DND-41 (cell line): ENCODE measurements at places on chromosomes 16 and 17.

DNA sequence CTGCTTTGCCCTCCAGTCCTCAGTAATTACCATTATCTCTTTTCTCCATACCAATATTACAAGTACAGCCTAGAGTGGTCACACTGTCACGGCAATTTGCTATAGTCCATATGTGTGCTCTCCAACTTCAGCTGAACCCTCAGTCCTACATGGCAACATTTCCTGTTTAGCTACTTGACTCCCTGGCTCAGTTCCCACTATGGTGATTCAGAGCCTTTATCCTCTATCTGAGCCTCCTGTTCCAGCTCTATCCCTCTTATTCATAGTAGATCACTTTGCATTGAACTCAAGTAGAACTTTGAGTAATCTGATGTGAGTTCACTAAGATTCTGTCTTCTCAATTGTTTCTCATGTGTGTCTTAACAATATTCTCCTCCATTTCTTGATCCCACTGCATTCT is 43.7 kb upstream of the GOSR1 start:
- H3K27ac ChIP-seq, result no peak overlapping the region
- H3K4me1 ChIP-seq, result no peaks in the 10 kb centered on the region
- no peak for DNase-seq
- no peaks in the 10 kb centered on the region for H3K27me3 ChIP-seq
- H3K4me3 ChIP-seq, result no peak overlapping the region
- H3K36me3 ChIP-seq, result peaks cover 23% of the 10 kb centered on the region; the same call in 1 of the 2 replicates

- DNase-seq, result no peak
- no peaks in the 10 kb centered on the region for H3K4me1 ChIP-seq
- no peak overlapping the region for H3K4me3 ChIP-seq
- no peaks in the 10 kb centered on the region for H3K27me3 ChIP-seq
These were observed 250.3 kb downstream of the ZFHX3 start for GRCh38 chr16:72797621-72798020.

DNA sequence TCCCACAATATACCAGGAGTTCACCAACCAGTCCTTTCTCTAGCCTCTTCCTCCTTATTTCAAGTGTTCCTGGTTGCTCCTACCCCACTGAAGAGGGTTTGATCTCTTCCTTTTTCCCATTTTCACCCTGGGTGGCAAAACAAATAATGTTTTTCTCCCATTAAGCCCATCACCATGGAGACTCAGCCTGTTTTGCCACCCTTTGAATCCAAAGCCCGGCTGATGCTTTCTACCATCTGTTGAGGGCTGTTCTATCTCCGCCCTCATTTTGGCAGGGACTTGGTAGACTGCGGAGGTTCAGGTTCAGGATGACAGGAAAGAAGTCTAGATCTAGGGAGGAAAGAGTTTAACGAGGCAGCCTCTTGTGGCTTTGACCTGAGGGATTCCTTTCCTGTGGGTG is 2.6 kb downstream of the DNAH2 start:
- no peak overlapping the region for H3K4me3 ChIP-seq
- H3K36me3 ChIP-seq, result no peaks in the 10 kb centered on the region
- H3K4me1 ChIP-seq, result peaks cover 12% of the 10 kb centered on the region

- no peak overlapping the region for H3K4me3 ChIP-seq
- no peaks in the 10 kb centered on the region for H3K36me3 ChIP-seq
- H3K27me3 ChIP-seq, result peaks cover 24% of the 10 kb centered on the region
- H3K27ac ChIP-seq, result no peak overlapping the region
- no peaks in the 10 kb centered on the region for H3K4me1 ChIP-seq
- no peak for DNase-seq
These were observed 7.5 kb downstream of the CD300LG start for GRCh38 chr17:43854498-43854897.

GRCh38 chr17:62761884-62762283 is 46.2 kb downstream of the MARCHF10 start:
- no peaks in the 10 kb centered on the region for H3K36me3 ChIP-seq
- peaks cover 2% of the 10 kb centered on the region for H3K27me3 ChIP-seq
- H3K4me1 ChIP-seq, result no peaks in the 10 kb centered on the region
- H3K4me3 ChIP-seq, result no peak overlapping the region
- H3K27ac ChIP-seq, result no peak overlapping the region

DNA sequence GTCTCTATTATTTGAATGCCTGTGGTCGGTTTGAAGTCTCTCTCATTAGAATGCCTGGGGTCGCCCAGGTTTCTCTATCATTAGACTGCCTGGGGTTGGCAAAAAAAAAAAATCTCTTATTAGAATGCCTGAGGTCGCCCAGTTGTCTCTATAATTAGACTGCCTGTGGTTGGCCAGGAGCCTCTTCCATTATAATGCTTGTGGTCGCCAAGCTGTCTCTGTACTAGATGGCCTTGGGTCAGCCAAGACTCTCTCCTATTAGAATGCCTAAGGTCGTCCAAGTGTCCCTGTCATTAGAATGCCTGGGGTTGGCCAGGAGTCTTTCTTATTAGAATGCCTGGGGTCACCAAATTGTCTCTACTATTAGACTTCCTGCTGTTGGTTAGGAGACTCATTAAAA is 2228.4 kb downstream of the TP53TG3F start:
- no peaks in the 10 kb centered on the region for H3K36me3 ChIP-seq
- H3K4me1 ChIP-seq, result no peaks in the 10 kb centered on the region
- no peak overlapping the region for H3K27ac ChIP-seq
- no peak for DNase-seq
- H3K4me3 ChIP-seq, result no peak overlapping the region

GRCh38 chr17:73155410-73156165 is 9.2 kb upstream of the SSTR2 start:
- no peaks in the 10 kb centered on the region for H3K27me3 ChIP-seq
- H3K4me1 ChIP-seq, result no peaks in the 10 kb centered on the region
- H3K27ac ChIP-seq, result no peak overlapping the region
- DNase-seq, result no peak

- no peaks in the 10 kb centered on the region for H3K4me1 ChIP-seq
- peaks cover 16% of the 10 kb centered on the region for H3K27me3 ChIP-seq
- no peak overlapping the region for H3K4me3 ChIP-seq
These were observed 10.5 kb downstream of the MAPT start for GRCh38 chr17:45904866-45905265.

DNA sequence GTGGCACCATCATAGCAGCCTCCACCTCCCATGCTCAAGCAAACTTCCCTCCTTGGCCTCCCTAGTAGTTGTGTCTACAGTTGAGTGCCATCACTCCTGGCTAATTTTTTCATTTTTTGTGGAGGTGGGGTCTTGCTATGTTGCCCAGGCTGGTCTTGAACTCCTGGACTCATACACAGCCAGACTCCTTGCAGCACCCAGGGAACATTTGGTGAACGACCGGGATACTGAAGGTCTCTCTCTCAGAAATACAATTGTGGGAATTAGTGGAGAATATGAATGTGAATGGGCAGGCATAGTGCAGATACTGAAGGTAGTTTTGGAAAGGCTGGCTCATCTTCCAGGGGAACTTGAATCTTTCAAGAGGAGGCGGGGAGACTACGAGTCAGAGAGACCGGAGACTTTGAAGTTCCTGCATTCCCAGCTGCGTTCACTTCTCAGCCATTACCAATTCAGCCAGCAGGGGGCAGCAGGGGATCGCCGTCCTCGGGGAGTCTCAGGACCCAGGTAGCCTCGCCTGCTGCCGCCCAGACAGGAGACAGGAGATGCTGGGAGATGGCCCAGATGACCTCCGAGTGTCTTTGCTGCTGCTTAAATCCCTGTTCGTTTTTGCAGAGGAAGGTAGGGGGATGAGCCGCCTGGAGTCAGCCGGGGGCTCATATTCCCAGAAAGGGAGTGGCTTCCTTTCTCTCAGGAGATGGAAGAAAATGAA is 68.6 kb downstream of the HAPSTR1 start:
- H3K36me3 ChIP-seq, result no peaks in the 10 kb centered on the region
- peaks cover 4% of the 10 kb centered on the region for H3K4me1 ChIP-seq
- H3K27ac ChIP-seq, result no peak overlapping the region
- DNase-seq, result peak; percentile 63

GRCh38 chr17:79852748-79853147 is 13.5 kb upstream of the CBX4 start:
- peaks cover 14% of the 10 kb centered on the region for H3K4me1 ChIP-seq
- no peaks in the 10 kb centered on the region for H3K27me3 ChIP-seq
- H3K36me3 ChIP-seq, result no peaks in the 10 kb centered on the region

GRCh38 chr16:47408491-47408890 is 52.4 kb downstream of the ITFG1 start:
- peaks cover 7% of the 10 kb centered on the region; the same call in 1 of the 2 replicates for H3K36me3 ChIP-seq
- H3K27ac ChIP-seq, result no peak overlapping the region
- DNase-seq, result no peak
- H3K4me1 ChIP-seq, result no peaks in the 10 kb centered on the region
- H3K27me3 ChIP-seq, result no peaks in the 10 kb centered on the region

- H3K27ac ChIP-seq, result no peak overlapping the region
- H3K4me3 ChIP-seq, result no peak overlapping the region
- DNase-seq, result no peak
- H3K36me3 ChIP-seq, result no peaks in the 10 kb centered on the region
- H3K4me1 ChIP-seq, result no peaks in the 10 kb centered on the region
- no peaks in the 10 kb centered on the region for H3K27me3 ChIP-seq
These were observed 112.5 kb upstream of the SOX9 start for GRCh38 chr17:72008236-72008876.

DNA sequence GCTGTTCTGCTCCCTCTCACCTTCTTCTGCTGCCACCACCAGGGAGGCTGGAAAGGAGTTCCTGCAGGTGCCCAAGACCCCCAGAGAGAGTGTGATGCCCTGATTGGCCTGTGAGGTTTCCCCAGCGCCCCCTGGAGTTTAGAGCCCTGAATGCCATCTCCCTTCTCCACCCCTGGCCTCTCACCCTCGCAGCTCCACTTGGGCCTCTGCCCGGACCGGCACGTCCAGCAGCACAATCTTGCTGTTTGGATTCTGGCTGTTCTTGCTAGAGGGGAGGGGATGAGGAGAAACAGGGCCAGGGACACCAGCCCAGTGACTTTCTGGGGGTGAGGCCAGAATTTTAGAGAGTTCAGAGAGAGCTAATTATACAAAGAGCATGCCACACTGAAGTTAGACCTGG is 12.5 kb upstream of the FAM171A2 start:
- H3K27me3 ChIP-seq, result no peaks in the 10 kb centered on the region
- H3K4me1 ChIP-seq, result no peaks in the 10 kb centered on the region
- peak; percentile 44 for DNase-seq
- H3K36me3 ChIP-seq, result no peaks in the 10 kb centered on the region
- H3K27ac ChIP-seq, result no peak overlapping the region

DNA sequence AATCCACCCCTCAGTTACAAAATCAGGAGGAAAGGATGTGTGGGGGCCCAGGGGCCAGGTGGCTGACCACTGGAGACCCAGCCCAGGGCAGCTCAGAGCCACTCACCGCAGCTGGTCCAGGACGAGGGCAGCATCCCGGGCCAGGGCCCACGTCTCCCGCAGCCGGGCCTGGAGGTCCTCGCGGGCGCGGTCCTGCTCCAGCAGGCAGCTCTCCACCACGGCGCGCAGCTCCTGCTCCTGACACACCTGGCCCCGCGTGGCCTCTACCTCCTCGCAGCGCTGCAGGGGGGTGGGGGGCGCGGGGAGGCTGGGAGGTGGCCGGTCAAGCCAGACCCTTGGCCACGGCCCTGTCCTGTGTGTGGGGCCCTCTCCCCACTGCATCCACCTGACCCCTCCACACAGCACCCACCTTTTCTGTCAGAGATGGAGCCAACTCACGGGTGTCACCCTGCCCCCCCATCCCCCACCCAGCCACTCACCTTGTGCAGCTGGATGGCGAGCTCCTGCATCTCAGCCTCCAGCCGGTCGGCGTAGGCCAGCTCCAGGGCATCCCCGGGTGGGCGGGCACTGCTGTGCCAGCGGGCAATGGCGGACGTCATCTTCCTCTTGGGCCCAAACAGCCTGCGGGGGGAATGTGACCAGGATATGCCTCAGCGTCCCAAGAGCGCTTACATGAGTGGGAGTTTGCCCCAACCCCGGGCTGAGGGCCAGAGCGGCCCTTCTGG is 5.1 kb downstream of the NUDT16L1 start:
- no peak for DNase-seq
- H3K36me3 ChIP-seq, result peaks cover 70% of the 10 kb centered on the region
- no peak overlapping the region for H3K4me3 ChIP-seq
- no peak overlapping the region for H3K27ac ChIP-seq
- no peaks in the 10 kb centered on the region for H3K27me3 ChIP-seq

GRCh38 chr16:66910175-66910940 is 8.3 kb downstream of the CDH16 start:
- no peak overlapping the region for H3K4me3 ChIP-seq
- H3K36me3 ChIP-seq, result no peaks in the 10 kb centered on the region
- no peak for DNase-seq
- no peak overlapping the region for H3K27ac ChIP-seq
- H3K27me3 ChIP-seq, result no peaks in the 10 kb centered on the region
- no peaks in the 10 kb centered on the region for H3K4me1 ChIP-seq

- H3K36me3 ChIP-seq, result peaks cover 23% of the 10 kb centered on the region
- H3K27me3 ChIP-seq, result no peaks in the 10 kb centered on the region
- no peak overlapping the region for H3K4me3 ChIP-seq
These were observed 1.1 kb upstream of the ALOX12 start for GRCh38 chr17:6994666-6995256.

GRCh38 chr16:87471278-87472141 is 21.3 kb downstream of the ZCCHC14 start:
- no peaks in the 10 kb centered on the region for H3K36me3 ChIP-seq
- no peak for DNase-seq
- no peak overlapping the region for H3K4me3 ChIP-seq
- no peaks in the 10 kb centered on the region for H3K4me1 ChIP-seq
- H3K27me3 ChIP-seq, result peaks cover 5% of the 10 kb centered on the region

DNA sequence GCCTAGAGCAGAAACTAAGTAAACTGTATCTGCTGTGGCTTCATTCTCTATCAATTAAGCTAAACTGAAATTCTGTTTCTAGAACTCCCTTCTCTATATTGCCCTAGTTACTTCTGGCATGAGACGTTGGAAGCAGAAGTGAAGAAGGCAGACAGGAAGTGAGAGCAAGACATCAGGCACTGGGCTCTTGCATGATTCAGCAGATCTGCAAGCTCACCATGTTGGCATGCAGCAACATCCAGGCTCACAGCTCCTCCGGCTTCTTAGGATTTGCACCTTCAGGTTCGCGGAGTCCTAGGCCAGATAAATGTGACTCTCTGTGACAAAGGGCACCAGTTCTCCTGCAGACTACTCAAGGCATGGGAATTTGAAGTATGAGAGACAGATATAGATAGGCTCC is 148.3 kb downstream of the CDH8 start:
- H3K4me1 ChIP-seq, result peaks cover 5% of the 10 kb centered on the region
- H3K27me3 ChIP-seq, result no peaks in the 10 kb centered on the region
- H3K27ac ChIP-seq, result no peak overlapping the region
- no peaks in the 10 kb centered on the region for H3K36me3 ChIP-seq

DNA sequence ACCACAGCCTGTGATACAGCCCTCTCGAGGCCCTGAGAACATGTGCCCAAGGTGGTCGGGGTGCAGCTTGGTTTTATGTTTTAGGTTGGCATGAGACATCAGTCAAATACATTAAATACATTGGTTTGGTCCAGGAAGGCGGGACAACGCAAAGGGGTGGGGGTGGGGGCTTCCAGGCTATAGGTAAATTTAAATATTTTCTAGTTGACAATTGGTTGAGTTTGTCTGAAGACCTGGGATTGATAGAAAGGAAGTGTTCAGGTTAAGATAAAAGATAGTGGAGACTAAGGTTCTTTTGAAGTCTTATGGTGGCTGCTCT is 1.2 kb upstream of the ZKSCAN2 start:
- peaks cover 53% of the 10 kb centered on the region for H3K4me1 ChIP-seq
- peak; percentile 31 for DNase-seq
- H3K4me3 ChIP-seq, result peak overlapping the region; percentile 69
- H3K27me3 ChIP-seq, result no peaks in the 10 kb centered on the region
- peak overlapping the region; percentile 88 for H3K27ac ChIP-seq
